Activated CD4-positive, alpha-beta T cell treated with anti-CD3 and anti-CD28 coated beads, Interleukin-10, Interleukin-2, amounts not matched to agents 100 ng/mL and 50 ng/mL, durations not matched to agents 16 hours and 8 hours (primary cell): ENCODE measurements at places on chromosomes 6 and 20.

DNA sequence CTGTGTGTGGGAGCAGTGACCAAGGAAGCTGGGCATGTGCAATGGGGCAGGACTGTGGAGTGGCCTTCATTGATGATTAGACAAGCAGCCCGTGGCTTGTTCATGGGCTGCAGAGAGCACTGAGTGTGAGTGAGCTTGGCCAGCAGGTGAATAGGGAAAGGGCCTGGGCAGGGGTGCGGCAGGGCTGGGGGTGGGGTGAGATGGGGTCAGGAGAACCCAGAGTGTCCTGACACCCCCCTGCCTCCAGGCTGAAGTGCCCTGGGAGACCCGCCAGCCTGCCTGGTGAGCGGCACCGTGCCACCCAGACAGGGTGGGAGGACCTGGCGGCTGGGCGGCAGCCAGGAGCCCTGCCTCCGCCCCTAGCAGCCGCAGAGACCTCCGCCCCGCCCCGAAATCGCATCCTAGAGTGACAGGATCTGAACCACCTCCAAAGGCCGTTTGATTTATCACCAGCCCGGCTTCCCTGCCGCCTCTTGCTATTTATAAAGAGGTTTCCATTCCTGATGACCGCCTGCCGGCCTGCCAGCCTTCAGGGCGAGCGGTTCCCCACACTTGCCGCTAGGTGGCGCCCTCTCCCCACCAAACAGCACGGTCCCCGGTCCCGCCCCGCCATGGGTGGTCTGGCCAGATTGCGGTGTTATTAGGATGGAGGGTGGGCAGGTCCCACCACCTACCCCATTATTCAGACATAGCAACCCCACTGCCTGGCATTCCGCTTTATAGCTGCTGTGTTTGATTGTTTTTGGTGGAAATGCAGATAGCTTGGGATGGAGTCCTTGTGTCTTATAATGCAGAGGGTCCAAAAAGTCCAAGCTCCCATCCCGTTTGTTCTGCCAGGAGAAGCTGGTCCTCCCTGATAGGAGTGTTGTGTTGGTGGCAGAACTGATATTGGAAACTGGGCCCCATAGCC lies 3.5 kb downstream of the MYLK2 start:
- peak; percentile 72 for DNase-seq

GRCh38 chr6:95280686-95281273 lies 296.6 kb upstream of the MANEA start:
- no peak for DNase-seq

- no peak for DNase-seq
Measured at GRCh38 chr6:84061174-84061573, 27.6 kb downstream of the MRAP2 start.

DNA sequence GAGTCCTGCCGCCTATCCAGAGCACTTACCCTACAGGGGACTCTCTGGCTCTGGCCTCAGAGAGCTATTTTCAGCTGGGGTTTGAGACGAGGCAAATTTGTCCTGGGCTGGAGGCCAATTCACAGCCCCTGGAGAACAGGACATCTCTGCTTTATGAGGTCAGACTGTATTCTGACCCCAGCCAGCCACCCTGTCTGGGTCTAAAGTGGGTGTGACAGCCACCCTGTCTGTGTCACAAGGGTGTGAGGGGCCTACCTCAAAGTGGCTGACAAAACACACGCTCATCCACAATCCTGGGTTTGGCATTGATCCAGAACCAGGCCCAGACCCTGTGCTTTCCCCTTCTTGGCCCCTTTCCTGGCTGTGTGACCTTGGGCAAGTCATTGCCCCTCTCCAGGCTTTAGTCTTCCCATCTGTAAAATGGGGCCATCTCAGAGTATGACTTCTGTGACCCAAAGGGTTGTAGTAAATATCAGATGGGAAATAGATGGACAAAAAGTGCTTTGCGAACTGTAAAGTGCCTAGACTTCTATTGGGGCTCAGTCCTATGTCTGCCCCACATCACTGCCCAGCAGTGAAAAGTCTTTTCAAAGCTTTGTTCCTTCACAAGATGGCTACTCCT lies 44.1 kb upstream of the TGM2 start:
- DNase-seq = no peak

- DNase-seq = no peak
Measured at GRCh38 chr20:6836821-6837374, 69.4 kb downstream of the BMP2 start.

- DNase-seq = no peak
Measured at GRCh38 chr6:117919775-117920729, 13.0 kb downstream of the SLC35F1 start.

DNA sequence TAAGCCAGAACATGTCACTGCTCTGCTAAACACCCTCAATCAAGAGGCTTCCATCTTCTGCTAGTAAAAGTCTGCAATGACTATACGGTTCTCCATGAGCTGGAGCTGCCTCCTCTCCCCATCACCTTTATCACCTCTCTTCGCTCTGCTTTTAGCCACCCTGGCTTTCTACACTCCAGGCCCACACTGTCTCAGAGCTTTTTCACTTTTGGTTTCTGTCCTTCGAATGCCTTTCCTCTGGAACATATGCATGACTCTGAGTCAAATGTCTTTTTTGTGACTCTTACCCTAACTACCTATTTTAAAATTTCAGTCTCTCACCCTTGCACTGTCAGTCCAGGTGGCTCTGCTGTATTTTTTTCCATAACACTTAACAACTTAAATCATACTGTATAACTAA lies 525.4 kb upstream of the RNF217 start:
- no peak for DNase-seq

GRCh38 chr6:42179945-42180313 lies 6.8 kb downstream of the GUCA1A start:
- no peak for DNase-seq

GRCh38 chr20:61719691-61720347 lies 345.9 kb downstream of the TAF4 start:
- DNase-seq = peak; percentile 6

DNA sequence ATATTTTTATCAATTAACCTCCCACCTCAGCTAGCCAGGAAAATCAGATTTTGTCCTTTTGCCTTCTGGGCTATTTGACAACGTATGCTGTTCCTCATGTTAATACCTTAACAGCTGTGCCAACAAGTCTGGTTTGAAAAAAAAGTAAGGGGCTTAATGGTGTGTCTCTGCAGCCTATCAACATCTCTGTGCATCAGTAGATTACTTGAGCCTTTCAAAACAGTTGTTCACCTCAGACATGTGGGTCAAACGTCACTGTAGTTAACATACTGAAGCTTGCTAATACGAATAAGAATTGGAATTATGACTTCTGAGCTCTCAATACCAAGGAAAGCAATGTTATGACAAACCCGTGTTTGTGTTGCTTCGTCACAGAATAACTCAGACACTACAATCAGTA lies 23.0 kb downstream of the CEP57L1 start:
- no peak for DNase-seq

DNA sequence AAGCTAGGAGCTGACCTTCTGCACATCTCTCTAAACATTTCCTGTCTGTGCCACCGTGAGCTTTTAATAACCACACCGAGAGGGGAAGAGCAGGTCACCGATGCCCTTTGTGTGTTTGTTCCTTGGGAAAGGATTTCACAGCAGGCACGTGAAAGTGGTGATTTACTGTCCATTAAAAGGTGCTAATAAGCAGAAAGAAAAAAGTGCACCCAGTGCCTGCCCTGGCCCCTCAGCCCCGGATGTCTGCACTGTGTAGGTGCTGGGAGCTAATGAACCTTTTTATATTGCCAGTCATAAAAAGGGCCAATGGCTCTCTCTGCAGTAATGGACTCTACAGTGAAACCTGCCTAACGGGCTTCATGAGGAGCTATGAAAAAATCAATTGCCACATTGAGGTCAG lies 312.6 kb downstream of the C6orf118 start:
- no peak for DNase-seq

DNA sequence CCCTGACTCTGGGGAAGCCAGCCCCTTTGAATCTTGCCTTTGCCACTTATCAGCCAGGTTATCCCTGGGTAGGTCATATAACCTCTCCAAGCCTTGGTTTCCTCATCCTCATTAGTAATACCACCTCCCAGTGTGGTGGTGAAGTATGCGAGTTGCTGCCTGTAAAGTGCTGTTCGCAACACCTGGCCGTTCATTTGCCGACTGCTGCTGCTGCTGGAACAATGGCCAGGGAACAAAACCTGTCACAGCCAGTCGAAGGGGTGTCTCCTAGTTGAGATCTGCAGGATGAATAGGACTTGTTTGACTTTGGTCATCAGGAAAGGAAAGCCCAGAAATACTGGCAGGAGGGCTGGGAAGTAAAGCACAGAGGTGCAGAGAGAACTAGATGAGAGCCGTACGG lies 6.1 kb downstream of the MANBAL start:
- no peak for DNase-seq

- peak; percentile 54 for DNase-seq
Measured at GRCh38 chr6:30169658-30170614, 6.6 kb downstream of the TRIM15 start.

- DNase-seq = no peak
Measured at GRCh38 chr6:167651318-167652041, 175.2 kb upstream of the AFDN start.

DNA sequence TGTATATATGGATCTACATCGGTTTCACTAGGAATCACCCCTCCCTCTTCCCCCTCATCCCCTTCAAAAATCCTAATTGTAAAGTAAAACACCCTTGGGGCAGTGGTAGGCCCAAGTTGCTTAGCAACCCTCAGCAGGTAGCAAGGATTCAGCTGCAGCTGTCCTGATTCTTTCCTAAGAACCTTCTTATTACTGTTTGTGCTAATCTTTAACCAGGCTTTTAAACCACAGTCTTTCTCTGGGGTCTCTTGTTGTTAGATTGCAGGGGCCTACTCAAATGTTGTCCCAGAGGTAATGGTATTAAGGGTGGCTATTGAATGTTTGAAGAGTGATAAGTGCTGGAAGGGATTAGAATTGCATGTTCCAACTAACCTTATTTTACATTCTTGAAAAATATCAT lies 46.4 kb downstream of the PRL start:
- DNase-seq = no peak

GRCh38 chr6:109480993-109481480 lies 2.0 kb downstream of the ZBTB24 start:
- no peak for DNase-seq

DNA sequence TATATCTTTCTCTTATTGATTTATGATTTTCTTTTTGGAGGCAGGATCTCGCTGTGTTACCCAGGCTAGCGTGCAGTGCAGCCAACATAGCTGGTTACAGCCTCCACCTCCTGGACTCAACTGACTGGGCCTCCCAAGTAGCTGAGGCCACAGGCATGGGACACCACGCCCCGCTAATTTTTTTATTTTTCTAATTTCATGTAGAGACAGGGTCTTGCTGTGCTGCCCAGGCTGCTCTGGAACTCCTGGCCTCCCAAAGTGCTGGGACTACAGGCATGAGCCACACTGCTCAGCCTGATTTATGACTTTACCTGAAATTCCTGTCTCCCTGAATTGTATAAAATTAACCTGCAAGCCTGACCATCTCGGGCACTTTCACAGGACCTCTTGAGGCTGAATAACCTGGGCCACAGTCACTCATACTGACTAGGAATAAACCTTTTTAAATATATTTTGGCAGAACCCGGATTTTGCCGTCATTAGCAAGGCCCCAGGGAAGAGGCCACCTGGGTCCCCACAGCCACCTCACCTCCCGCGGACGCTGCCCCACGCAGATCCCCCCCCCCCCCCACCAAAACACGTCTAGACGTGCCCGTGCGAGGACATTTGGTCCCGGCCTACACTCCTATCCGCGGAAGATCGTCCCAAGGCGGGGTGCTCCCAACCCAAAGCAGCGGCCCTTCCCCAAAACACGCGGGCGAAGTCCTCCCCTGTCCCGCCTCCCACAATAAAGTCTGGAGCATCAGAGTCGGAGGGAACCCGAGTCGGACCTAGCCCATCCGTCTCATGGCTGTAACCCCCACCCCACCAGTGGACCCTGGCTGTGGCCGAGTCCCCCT lies 902 bp downstream of the ZNF337 start:
- DNase-seq = no peak

- peak; percentile 53 for DNase-seq
Measured at GRCh38 chr6:6826095-6826901, 237.8 kb downstream of the LY86 start.
